NCI-H1694 treated with DMSO at 0.1 percent for 48 hours (cell line): ENCODE measurements at places on chromosomes 16 and 17.
A peak's percentile ranks its signal among the peaks of the same experiment; 100 is the strongest.

DNA sequence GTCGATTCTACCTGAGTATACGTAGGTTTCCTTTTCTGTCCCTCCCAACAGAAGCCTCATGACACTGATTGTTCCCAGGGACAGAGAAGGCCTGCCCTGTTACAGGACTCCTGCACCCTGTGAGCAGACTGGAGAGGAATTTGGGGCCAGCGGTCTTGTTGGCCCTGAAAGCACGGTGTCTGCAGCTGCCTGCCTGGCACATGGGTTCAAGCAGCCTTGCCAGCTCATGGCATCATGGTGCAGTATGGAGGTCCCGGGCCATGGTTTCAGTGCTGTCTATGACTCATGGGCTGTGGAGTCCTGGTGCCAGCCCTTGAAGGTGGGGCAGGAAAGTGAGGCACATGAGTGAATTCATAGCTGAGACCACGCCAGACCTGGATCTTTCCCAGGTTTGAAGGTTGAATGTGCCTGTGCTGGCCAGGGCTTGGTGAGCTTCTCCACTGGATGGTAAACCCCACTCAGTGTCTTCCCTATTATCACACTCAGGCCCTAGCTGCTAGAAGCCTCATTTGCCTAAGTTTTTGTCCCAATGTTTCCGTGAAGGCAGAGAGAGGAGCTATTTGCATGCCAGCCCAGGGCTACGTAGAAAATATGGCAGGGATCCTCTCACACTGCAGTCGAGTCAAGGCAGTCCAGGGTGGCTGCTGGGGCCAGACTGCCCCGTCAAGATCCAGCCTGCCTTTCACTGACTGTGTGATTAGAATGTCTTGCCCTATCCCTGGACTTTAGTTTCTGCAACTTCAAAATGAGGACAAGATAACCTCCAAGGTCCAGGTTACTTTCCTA is 277.2 kb upstream of the CCL2 start:
- DNase-seq, result no peak

- no peak for DNase-seq
Measured at GRCh38 chr16:22353933-22354541, 20.4 kb downstream of the CDR2 start.

DNA sequence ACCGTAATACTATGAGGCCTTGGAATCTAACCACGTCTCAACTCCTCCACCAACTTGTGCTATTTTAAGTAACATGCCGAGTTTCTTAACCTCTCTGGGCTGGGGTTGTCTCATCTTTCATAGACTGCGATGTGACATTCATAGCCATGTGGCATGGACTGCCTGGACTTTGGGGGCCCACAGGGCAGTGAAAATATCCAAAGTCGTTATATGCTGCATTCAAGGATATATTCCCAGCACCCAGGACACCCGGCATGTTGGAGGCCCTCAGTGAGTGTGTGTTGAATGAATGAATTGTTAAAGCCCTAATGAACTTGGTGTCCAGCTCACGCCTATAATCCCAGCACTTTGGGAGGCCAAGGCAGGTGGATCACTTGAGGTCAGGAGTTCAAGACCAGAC is 203.1 kb downstream of the CBLN1 start:
- DNase-seq, result no peak

- no peak for DNase-seq
Measured at GRCh38 chr16:86457501-86458148, 52.7 kb upstream of the FOXF1 start.

DNA sequence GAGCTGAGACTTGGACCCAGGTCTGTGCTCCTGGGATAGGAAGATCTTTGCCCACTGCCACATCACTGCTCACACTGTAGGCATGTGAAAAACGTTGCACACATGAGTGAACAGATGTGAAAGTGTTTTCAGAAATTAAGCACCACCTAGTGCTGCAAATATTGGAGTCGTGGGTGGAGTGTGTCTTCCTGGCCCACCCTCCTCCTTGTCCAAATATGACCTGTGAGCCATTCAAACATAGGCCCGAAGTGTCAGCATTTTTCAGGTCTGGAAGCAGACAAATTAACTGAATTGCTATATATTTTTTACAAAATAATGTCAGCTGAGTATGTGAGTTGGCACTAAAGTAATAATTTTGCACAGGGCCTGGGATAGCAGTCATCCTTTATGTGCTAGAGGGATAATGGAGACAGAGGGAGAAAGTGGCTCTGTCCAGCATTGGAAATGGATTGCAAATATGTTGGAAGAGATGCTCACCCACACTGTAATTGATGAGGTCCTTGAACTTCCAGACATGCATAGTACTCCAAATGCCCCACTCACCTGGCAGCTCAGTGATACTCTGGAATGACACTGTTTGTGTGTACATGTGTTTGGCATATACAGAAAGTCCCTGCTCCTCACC is 58.7 kb downstream of the ACSM1 start:
- DNase-seq, result no peak

DNA sequence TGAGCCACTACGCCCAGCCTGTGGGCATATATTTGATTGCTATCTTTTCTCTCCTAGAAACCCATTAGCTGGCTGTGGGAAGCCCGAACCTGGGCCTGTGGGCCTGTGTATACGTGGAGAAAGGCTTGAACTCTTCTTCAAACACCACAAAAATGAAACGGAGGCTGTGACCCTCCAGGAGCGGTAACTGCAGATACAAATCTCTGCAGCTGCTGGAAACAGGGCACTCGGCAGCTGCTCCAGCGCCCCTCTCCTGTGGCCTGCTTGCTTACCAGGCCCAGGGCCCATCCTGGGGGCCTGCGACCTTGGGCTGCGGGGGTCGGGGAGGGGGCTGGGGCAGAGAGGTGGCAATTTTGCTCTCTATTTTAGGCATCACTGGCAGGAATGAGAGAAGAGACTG is 28.0 kb upstream of the MTSS2 start:
- DNase-seq, result no peak

DNA sequence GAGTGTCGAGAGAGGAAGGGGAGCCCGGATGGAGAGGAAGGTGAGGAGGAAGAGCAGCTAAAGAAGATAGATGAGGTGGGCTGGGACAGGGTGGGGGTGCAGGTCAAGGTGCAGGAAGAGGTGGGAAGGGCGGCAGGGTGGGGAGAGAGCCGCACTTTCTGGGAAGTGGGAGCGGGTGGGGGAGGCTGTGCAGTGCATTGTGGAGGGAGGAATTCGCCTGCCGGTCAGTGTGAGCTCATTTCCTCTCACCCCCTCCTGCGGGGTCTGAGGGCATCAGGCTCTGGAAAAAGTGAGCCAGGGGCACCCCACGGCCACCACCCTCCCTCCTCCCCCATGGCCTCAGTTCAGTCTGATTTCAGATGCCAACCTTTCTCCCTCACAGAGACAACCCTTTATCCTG is 2.5 kb upstream of the ARHGAP23 start:
- DNase-seq, result no peak

- DNase-seq, result peak; percentile 53
Measured at GRCh38 chr16:85902366-85903155, 3.6 kb downstream of the IRF8 start.

GRCh38 chr16:2333772-2334379 is 6.7 kb downstream of the ABCA3 start:
- no peak for DNase-seq

DNA sequence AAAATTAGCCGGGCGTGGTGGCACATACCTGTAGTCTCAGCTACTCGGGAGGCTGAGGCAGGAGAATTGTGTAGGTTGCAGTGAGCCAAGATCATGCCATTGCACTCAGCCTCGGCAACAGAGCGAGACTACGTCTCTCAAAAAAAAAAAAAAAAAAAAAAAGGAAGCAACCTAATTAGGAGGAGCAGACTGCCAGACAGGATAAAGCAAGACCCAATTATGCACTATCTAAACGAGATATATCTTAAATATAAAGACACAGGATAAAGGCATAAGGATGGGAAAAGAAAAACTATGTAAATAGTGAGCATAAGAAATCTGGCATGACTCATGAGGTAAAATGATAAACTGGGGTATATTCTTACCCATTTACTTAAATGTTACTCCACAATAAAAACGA is 4.9 kb downstream of the TXNDC11 start:
- no peak for DNase-seq

DNA sequence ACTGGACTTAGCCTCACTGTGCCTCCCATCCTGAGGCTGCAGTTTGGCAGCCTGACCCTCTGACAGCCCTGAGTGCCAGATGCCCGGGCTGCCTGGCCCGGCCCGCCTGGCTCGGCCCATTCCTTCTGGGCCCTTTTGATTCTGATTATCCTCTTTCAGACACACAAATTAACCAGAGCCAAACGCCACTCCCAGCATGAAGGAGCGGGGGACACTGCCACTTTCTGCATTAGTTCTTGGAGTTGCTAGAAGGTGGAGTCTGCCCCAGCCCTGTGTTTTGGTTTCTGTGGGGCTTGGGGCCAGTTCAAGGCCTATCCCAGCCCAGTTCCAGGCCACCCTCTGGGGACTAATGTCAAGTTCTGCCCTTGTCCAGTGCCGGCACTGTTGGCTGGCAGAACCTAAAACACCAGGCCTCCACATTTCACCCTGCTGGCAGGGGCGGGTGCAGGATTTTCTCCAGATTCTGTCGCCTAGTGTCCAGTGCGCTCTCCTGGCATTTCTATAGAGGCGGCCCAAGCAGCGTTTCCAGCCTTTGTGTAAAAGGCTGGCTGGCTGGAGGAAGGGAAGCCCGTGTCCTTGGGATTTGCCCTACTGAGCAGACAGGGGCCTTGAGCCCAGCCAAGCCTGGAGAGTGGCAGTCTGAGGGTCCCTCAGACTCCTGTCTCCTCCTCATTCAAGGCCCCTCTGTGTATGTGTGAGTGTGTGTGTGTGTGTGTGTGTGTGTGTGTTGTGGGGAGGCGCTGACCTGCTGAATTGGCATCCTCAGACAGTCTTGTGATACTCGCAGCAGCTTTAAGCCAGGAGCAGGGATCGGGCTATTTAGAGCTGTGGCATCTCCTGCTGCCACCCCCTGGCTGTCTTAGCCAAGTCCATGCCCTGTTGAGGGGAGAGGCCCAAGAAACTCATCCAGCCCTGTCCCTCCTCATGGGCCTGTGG is 21.4 kb downstream of the PLCD3 start:
- no peak for DNase-seq

- no peak for DNase-seq
Measured at GRCh38 chr17:15249487-15249886, 15.6 kb downstream of the PMP22 start.

DNA sequence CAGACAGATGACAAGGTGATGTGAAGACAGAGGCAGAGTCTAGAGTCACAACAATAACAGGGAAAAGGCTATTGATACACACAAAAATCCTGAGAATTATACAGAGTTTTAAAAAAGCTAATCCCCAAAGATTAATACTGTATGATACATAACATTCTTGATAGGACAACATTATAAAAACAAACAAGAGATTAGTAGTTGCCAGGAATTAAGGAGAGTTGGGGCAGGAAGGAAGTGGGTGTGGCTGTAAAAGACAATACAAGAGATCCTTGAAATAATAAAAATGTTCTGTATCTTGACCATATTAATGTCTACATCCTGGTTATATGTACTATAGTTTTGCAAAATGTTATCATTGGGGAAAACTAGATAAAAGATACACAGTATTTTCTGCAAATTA is 309.5 kb upstream of the PMFBP1 start:
- DNase-seq, result no peak

- no peak for DNase-seq
Measured at GRCh38 chr16:67548265-67549126, 13.8 kb upstream of the CTCF start.

DNA sequence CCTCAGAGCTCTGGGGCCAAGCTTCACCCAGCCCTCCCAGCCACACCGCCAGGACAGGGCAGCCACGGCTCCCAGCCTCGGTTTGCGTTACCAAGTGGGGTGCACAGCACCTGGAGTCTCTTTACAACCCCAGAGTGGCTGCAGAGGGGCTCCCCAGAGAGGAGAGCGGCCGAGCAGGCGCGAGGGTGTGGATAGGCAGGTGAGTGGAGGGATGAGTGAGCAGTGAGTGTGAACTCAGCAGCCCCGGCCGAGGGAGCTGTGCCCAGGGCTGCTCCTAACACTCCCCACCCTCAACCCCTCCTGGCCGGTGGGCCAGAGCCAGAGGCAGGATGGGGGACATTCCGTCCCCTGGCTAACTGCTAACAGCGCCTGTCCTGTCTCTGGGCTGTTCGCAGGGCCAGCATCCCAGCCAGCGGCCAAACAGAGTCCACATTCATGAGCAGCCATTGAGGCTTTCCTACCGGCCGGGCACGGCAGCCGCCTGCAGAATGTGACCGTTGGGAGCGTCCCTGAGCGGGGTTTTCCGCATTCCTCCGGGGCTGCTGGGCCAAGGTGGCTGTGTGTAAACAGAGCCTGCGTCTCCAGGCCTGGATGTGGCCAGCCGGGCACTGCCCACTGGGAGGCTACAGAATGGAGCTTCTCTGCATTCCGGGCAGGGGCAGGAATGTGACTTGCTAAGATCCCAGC is 5.3 kb downstream of the ZNF469 start:
- DNase-seq, result no peak

DNA sequence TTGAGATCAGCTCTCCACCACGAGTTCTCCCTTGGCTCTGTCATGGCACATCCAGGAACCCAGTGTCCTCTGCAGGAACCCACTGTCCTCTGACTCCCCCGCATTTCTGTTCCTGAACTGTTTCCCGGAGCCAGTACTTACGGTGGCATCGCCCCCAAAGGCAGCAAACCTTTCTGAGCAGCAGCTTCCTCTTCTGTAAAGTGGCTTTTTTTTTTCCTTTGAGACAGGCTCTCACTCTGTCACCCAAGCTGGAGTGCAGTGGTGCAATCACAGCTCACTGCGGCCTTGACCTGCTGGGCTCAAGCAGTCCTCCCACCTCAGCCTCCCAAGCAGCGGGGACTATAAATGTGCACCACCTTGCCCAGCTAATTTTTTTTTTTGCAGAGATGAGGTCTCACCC is 32.2 kb downstream of the NAGPA start:
- no peak for DNase-seq

DNA sequence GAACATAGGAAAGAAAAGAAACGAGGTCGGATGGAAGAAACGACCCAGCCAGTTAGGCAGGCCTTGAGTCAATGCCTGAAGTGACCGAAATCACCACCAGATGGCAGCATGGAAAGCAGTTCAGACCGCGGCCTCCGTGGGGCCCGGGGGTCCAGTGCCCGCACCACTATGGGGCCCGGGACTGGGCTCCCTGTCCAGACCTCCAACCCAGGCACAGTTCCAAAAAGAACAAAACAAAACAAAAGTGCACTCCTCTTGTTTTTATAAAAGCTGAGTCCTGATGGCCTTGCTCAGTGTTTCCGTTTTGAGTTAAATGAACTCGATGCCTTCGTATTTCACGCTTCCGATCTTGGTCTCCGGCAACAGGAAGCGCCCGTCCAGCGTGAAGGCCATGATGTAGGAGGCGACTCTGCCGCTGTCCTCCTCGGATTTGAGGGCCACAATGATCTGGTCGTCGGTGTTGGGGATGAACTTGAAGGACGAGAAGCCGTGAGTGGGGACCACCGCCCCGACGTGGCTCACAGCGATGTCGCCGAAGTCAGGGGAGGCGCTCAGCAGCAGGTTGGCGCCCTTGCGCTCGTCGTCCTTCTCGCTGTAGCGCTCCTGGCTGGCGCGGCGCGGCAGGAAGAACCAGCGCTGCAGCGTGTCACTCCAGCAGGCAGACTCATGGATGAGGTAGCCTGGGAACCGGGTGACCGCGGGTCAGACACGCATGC is 13.7 kb upstream of the LGALS3BP start:
- DNase-seq, result peak; percentile 24

DNA sequence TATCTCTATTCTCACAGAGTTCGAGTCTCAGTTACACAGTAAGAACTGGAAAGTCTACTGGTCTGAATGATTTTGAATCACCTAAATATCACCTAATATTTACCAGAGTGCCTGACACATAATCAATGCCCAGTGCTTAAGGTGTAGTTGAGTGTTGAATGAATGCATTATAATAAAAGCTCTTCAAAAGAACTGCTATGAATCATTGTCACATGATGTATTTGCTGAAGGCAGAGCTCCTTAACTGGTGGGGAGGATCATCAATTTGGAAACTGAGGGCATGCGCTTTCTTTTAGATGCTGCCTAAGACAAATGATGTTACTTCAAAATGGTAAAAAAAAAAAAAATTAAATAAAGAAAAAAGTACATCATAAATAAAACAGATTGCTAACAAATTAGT is 359.4 kb upstream of the KIF2B start:
- no peak for DNase-seq
